ENCODE measurements at places on chromosomes 12 and 14. TPM values are rescaled to one million over a fixed set of nuclear protein-coding genes. Genes with fewer than 3 reads are reported as not detected.

Gene LHX5
- total RNA-seq, result not detected

Gene KERA
- total RNA-seq, result not detected

Gene ANO2
- total RNA-seq, result 7.6 TPM

Gene BDKRB1
- total RNA-seq, result 0.55 TPM

Gene RAD9B
- total RNA-seq, result 2.3 TPM

Gene SYT10
- 3.3 TPM for total RNA-seq

Gene EID3
- total RNA-seq, result 4.9 TPM

Gene PPM1H
- 33.6 TPM for total RNA-seq

Gene TUNAR
- 7.3 TPM for total RNA-seq

Gene USP15
- 48.4 TPM for total RNA-seq

Gene RNASE7
- not detected for total RNA-seq

Gene A2M
- 110 TPM for total RNA-seq

Gene KRT73
- not detected for total RNA-seq

Gene RNF212B
- not detected for total RNA-seq

Gene ACACB
- 71.4 TPM for total RNA-seq

Measured in dorsolateral prefrontal cortex (tissue), 122 donors.